ENCODE measurements at places on chromosomes 4 and X.

DNA sequence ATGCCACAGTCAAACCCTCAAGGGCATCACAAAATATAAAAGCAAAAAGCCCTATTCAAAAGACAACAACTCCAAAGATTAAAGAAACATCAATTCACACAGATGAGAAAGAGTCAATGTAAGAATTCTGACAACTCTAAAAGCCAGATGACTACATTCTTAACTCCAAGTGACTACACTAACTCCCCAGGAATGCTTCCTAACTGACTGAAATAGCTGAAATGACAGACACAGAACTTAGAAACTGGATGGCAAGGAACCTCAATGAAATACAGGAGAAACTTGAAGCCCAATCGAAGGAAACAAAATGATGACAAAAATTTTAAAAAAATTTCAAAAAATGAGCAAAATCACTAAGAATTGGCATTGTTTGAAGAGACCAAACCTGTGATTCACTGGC is 1047.6 kb upstream of the PCDH10 start:
- no peak for DNase-seq

DNA sequence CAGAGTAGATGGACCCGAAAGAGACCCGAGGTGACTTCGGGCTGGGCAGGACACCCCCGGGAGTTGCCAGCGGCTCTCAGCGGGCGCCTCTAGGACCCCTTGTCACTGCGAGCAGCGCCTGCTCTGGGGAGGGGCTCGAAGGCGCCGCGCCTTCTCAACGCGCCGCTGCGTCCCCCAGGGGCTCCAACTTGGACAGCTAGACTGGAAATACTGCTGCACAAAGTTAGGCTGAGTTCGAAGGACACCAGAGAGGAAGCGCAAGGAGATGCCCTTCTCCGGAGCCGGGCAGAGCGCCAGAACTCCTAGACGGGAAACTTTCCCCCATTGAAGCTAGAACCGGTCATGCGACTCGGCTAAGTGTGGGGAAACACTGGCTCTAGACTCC is 493 bp upstream of the KCNIP4 start:
- DNase-seq: no peak

GRCh38 chr4:153261461-153261860 is 57.2 kb downstream of the TRIM2 start:
- DNase-seq: no peak

DNA sequence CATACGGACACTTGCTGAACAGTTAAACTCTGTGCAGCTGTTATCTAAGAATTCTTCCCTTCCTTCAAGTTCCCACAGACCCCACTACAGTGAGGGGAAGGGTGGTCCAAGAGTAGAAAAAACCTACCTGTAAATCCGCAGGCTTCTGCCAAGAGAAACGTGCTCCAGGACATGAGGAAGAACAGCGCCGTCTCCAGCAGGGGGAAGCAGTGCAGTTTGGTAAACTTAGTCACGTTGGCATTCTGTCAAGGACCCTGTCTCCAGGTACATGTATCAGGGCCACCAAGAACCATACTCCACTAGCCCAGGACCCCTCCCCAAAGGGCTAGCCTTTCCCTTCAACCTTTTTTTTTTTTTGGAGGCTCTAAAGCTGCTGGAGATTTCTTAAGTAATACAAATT is 79.9 kb downstream of the CHST7 start:
- DNase-seq: no peak

GRCh38 chr4:38805530-38806145 is 1.0 kb upstream of the TLR1 start:
- no peak for DNase-seq

DNA sequence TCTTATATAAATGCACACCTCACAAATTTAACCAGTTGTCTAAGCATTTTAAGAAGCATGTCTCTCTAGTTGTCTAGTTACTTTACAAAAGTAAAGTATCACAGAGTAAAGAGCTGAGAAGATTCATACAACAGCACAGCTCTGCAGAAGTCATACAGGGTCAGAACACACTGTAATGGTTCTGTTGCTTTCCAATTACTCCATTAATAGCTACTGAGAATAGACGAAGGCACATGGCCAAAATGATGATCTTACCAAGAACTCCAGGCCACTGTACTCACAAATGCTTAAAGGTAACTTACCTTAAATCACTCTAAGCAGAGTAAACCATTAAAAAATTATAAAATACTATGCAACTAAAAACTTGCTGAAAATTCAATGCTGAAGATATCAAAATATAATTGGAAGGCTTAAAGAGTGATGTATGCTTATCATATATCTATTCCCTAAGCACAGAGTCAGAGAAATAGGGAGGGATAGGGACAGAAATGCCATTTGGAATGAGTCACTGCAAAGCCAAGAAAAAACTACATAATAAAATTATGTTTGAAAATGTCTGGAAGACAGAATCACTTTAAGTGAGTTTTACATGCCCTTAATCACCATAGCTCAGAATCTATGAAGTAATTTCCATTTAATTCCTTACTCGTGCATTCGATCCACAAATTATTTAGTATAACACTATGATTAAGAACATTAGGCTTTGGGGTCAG is 71.0 kb downstream of the DDX60L start:
- DNase-seq: no peak

DNA sequence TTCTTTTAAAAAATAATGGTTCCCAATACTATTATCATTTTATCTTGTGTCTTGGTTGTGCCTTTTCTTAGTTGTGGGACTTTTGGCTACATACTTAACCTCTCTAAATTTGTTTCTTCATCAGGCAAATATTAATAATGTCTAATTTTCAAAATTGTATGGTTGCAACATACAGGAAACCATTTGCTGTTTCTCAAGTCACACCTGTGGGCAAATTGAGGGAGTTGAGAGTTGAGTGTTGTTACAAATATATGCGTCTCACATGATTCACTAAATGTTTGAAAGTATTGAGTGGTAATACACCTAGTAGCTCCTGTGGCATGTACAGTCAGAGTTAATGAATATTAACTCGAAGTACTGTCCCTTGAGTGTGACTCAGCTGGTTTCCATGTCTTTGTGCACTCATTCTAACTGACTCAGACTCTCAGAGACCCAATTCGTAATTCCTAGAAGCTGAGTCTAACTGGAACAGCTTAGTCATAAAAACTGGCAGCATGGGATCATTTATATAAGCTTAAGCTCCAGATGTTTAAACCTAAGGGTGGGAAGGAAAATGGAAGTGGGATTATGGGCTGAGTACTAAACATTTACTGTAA is 802.4 kb downstream of the TRIML1 start:
- no peak for DNase-seq

- DNase-seq: no peak
These were observed 681.4 kb downstream of the GABRG1 start for GRCh38 chr4:45442466-45442865.

DNA sequence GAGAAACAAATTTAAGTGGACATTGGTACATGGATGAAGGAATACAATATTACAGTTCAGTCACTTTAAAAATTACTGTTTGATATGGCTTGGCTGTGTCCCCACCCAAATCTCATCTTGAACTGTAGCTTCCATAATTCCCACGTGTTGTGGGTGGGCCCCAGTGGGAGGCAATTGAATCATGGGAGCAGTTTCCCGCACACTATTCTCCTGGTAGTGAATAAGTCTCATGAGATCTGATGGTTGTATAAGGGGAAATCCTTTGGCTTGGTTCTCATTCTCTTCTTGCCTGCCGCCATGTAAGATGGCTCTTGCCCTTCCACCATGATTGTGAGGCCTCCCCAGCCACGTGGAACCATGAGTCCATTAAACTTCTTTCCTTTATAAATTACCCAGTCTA is 804.2 kb upstream of the FRG1 start:
- DNase-seq: no peak

GRCh38 chrX:153400146-153401132 is 711 bp downstream of the PNMA6E start:
- DNase-seq: peak; percentile 79

DNA sequence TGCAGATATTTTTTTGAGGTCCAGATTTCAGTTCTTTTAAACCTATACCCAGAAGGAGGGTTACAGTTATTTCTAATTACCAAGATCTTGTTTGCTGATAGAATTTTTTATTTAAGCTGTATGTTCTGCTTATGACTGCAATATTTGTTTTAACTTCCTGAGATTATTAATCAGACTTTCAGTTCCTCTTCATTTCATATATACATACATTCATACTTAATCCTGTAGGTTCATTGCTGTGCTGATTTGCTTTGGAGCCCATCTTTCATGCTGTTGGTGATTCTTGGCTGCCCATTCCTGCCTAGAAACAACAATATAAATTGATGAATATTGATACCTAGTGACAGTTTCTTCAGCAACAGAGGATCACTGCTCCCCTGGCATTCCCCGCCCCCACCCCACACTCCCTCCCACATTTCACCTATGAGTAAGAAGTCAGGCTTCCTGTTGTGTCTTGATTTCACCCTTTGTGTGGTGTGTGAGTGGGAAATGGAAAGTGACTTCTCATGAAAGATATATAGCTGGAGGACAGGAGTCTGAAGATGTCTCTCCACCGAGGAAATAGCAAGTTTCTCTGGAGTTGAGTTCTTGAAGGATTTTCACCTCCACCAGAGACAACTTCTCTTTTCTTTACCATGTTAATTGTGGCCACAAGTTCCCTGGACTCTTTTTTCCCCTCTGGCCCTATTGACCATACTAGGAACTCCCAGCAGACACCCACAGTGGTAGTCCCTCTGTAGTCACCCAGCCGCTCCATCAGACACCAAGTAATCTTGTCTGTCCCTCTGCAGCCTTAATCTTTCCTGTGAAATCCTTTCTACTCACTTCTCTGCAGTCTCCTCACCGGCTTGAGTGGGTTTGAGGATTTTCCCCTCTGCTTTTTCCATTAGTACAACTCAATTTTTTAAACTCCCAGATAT is 118.4 kb downstream of the ASB9 start:
- peak; percentile 37 for DNase-seq

DNA sequence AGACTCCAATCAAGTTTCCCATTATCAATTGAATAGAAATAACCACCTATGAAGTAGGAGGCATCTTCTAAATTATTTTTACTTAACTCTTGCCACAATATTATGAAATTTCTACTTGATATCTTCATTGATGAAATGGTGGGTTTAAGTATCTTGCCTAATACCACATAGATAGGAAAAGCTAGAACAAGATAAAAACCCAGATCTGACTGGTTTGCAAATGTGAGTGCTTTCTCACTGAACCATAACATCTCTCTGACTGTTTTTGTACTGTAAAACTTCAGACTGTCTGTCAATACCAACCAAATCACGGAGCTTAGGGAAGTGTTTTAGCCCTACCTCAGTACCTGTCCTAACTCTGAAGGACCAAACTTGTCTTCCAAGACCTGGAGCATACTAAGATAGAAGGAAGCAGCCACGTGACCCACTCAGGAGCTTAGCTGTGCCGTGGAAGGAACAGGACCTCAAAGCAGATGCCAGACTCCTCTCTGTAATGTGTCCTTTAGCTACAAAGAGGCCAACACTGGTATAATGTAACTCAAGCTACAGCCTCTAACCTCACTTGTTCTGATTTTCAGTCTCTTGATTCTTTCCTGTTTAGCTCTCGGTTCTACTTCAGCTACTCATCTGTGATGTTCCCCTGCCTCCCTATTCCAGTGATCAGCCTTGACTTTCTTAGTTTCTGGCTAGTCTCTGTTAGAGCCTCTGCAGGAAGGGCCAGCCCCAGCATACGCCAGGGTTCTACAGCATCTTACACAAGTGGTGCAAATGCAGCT is 84.4 kb downstream of the LRP2BP start:
- no peak for DNase-seq

DNA sequence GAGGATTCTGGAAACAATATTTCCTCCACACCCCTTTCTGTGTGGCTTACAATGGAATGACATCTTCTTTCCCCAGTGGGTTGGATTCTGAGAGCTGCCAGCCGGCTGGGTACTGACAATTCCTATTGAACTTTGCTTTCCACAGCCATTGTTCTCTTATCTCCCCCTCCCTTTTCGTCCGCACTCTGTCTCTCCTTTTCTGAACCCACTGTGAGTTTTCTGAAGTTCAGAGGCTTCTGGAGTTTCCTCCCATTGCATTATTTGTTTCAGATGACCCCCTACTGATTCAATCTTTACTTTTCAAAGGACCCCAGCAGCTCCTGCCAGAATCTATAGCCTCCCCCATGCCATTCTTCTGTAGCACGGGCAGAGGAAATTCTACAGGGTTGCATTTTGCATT is 10.4 kb downstream of the SMPX start:
- DNase-seq: no peak

DNA sequence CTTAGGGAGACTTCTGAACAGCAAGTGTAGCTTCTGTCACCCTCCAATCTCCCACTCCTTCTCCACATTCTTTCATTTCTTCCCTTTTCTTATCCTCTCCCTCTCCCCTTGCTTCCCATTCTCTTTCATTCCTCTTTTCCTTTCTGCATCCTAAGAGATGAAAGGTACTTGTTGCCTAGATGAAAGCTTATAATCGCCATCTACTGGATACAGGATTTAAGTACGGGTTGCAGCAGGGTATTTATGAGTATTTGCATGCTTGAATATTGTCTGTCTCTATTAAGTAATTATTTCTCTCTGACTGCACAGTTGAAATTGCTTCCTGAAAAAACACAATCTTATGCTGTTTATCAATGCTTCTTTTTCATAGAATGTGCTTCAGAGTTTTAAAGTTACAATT is 174.0 kb upstream of the TENT5D start:
- DNase-seq: no peak

DNA sequence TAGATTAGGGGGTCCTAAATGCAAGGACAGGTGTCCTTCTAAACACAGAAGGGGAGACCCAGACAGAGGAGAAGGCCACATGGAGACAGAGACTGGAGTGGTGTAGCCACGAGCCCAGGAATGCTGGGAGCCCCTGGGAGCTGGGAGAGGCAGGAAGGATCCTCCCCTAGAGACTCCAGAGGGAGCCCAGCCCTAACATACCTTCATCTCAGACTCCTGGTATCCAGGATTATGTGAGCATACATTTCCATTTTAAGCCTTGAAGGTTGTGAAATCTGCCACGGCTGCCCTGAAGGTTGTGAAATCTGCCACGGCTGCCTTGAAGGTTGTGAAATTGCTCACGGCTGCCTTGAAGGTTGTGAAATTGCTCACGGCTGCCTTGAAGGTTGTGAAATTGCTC is 148.4 kb downstream of the ASMT start:
- DNase-seq: no peak

- DNase-seq: no peak
These were observed 64.4 kb downstream of the RPS3A start for GRCh38 chr4:151163855-151164254.

DNA sequence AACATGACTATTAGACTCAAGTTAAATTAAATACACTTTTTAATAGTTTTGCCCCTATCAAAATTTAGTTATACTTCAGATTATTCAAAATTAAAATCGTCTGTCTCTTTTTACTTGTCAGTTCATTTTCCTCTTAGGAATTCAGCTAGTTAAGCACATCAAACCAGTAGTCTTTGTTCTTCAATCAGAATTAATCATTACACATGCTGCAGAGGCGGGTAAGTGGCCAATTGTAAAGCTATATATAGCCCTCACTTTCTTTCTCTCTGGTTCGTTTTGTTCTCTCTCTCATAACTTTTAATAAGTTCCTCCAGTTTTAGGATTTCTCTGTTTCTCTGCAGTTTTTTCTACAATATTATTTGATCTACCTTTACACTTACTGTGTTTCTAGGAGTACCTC is 359.1 kb upstream of the PABPC4L start:
- no peak for DNase-seq

DNA sequence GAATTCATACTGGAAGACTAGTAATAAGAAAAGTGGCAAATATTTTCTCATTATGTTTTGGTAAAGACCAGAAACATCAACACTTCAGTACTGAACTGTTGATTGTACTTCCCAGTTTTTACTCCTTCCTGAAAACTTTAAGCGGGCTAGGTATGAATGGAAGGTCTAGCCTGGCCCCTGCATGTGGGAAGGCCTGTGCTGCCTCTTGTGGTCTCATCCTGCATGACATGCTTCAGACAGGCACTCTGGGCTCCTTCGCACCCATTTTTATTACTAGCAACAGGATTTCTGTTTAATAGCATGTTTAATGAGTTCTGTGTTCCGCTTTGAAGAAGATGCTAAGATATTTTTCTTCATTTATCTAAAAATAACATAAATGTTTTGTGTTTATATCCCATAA is 279.1 kb downstream of the ANK2 start:
- DNase-seq: peak; percentile 34

Data from stimulated activated CD8-positive, alpha-beta memory T cell treated with anti-CD3 and anti-CD28 coated beads, Interleukin-4, amount 100 ng/mL, for 48 hours (primary cell).